Left colon (tissue), 2 donors: ENCODE measurements at places on chromosomes 16 and 17.

GRCh38 chr17:282000-282911, 70.4 kb downstream of the RPH3AL start:
- no peak for DNase-seq

- DNase-seq = no peak
Observed at GRCh38 chr17:18136357-18136756, 27.8 kb downstream of the MYO15A start.

- peak; percentile 52 for DNase-seq
Observed at GRCh38 chr17:81428121-81428515, 32.9 kb downstream of the BAHCC1 start.

DNA sequence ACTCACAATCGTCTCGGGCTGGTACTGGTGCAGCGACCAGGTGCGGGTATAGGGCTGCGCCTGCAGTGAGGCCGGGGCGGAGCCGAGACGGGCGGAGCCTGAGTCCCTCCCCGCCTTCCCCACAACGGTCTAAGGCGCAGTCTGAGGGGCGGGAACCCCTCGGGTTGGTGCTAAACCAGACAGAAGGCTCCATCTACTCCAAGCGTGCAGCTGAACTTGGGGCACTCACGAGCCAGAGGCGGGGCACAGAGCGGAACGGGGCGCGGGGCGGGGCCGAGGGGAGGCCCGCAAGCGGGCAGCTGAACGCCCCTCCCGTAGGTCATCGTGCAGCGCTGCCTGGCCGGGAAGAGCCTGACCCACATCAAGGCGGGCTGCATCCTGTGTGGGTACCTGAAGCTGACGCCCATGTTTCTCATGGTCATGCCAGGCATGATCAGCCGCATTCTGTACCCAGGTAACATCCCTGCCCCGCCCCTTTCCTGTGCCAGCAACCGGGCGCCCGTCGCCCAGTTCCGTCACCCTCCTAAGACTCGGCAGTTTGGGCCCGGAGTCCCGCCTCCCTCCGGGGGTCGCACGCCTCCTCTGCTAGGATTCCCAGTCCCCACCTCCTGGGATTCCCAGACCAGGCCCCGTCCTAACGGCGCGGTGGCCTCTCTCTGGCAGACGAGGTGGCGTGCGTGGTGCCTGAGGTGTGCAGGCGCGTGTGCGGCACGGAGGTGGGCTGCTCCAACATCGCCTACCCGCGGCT, 5.0 kb downstream of the SLC5A2 start:
- DNase-seq = peak; percentile 82

GRCh38 chr16:89315791-89316581, 98.5 kb downstream of the ZNF778 start:
- no peak for DNase-seq

DNA sequence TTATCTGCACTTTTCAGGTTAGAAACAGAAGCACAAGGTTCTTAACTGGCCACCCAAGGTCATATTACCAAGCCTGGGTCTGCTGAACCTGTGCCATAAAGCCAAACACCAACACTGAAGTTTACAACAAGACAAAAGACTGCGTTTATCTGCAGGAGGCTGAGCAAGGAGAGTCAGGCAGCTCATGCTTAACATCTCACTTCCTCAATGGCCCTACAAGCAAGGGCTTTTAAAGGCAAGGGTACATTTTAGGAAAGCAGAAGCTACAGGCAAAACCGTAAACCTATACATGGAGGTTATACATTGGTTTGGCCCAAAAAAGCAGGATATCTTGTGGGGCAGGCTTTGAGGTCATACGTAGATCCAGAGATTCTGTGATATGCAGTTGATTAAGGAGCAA, 91.2 kb downstream of the GNAO1 start:
- DNase-seq = no peak

GRCh38 chr16:52532384-52532783, 14.6 kb downstream of the TOX3 start:
- no peak for DNase-seq

DNA sequence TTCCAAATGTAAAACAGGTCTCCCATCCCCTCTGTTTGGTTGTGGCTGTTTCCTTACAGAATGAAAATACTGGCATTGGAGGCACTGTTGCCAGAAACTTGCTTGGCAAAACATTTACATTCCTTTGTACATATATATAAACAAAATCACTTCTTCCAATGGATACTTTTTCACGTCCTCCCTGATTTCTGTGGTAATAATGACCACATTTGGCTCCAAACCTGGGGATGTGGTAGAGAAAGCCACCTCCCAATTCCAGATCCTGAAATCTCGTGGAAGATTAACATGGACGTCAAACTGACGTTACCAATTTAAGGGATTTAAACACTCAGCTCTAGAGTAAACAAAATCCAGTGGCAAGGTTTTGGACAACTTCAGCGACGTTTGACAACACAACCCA, 370.8 kb upstream of the ZFHX3 start:
- DNase-seq = no peak

GRCh38 chr16:74487634-74488495, 66.6 kb upstream of the CLEC18B start:
- DNase-seq = no peak

DNA sequence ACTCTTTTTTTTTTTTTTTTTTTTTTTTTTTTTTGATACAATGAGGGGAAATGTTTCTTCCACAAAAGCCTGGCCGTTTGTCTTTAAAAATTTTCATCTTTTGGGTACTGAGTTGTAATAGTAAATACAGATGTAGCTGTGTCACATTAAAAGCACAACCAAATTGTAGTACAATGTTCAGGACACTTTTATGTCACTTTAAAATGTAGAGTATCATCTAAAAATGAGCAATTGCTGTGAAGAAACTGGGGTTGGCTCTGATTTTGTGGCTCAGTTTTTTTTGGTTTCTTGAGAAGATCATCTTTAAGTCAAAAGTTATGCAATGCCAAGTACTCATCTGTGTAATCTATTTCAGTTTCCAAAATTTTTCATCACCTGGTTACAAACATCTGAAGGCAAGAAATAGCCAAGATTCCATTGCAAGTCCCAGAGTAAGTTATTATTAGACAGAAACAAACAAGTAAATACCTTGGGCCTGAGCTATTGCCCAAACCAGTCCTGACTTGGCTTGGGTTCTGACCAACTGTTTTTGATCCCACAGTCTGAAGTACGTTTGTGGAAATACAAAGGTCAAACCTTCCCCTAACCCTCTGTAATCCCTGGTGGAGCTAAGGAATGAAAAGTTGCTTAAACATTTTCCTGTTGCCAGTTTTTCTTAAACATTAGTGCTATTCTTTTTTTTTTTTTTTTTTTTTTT, 717.2 kb downstream of the WWOX start:
- DNase-seq = no peak

DNA sequence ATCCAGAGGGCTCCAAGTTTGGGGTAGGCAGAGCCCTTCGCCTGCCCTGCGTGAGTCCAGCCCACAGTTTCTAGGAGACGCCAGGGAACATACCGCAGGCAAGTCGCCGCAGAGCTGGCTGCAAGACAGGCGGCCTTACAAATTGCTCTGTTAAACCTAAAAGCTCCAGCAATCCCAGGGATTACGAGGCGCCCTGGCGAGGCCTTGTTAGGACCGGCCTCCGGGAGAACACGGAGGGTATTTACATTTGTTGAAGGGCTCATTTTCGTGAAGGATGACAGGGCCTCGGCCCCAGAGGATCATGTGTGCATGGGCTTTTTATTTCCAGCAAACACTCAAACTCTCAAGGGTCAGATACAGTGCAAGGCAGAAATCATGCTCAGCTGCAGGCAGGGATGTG, 77.6 kb upstream of the FOXF1 start:
- peak; percentile 81 for DNase-seq

DNA sequence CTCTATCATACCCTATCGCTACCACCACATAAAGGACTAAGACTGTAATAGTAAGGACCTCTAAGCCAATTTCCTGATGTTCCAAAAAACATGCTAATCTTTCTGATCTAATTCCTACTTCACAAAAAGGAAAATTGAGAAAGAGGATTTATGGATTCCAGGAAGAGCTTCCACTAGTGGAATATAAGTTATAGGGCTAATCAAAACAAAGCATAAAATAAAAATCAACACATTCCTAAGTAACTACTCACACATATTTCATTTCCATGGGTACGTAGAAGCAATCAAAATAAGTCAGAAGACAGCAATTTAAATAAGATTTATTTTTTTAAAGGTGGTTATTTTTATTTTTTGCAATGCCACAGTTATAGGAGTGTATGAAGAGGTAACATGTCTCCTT, 12.4 kb downstream of the CCDC43 start:
- DNase-seq = no peak

DNA sequence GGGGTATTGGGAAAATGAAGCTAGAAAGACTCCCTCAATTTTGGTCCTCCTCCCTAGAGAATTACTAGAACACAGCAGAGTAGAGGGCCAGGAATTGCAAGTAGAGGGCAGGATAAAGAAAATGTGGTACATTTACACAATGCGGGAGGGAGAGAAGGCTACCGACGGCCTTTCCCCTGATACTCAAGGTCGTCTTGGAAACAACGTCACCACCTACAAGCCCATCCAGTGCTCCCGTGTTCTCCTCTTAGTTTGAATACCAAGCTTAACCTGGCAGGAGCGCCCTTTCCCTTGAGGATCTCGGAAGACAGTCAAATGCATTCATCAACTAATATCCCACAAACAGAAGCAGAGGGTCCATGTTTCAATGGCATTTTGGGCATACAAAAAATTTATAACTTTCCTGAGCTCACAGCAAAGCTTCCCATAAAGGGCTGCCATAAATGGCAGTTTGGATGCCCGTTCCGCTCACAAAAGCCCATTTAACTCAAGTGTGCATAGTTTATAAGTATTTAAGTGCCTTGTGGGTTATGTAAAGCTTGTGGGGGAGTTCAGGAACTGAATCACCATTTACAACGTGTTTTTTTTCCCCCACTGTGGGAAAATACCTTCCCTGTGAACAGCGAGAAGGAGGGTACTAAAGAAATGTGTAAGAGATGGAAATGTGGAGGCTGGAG, 414.6 kb downstream of the SLC39A11 start:
- no peak for DNase-seq

GRCh38 chr16:84703681-84704080, 3.9 kb downstream of the USP10 start:
- no peak for DNase-seq

- DNase-seq = no peak
Observed at GRCh38 chr17:63246344-63246743, 199.8 kb downstream of the CYB561 start.

DNA sequence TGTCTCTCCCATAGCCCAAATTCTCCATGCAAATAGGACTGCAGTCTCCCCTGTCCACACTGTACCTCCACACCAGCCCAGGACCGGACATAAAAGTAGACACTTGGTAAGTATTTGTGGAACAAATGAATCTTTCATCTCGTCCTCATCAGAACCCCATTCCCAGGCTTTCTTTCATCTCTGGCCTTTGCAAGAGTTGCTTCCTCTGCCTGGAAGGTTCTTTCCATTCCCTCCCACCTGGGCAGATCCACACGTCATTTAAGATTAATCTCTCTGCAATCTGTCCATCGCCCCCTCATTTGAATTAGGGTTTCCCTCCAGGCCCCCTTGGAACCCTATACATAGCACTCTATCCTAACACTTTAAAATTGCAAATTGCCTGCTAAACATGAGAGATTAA, 3.9 kb upstream of the NXPH3 start:
- DNase-seq = no peak

DNA sequence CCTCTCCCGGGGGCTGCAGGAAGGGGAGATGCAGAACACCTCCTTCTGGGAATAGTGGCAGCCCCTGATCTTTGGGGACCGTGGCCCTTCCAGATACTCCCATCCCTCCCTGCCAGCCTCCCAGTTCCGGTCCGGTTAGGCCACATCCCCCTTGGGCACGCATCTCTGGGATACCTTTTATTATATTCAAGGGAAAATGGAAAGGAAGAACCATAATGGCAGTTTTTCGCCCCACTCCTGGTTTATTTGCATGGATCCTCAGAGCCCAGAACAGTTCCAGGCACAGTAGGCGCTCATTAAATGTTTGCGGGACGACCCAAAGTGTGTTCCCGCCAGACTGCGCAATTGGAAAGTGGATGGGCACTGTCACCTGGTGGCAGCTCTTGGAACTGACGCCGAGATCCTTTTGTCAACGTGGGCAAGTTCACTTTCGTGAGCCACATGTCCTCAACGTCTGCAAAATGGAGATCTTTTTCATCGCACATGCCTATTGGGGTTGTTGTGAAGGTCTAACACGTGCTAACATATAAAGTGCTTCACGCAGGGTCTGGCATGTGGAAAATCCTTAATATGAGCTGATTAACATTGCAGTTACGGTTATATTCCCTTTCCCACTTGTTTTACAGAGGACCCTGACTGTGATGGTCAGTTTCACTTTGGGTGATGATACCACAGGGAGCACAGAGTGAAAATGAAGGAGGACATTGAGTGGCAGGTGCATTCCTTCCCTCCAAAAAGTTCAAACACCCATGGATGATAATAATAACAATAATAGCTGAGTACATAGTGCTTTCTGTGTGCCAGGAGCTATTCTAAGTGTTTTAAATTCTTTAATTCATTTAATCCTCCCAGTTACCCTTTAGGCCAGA, 1.7 kb upstream of the GPRC5B start:
- peak; percentile 51 for DNase-seq

DNA sequence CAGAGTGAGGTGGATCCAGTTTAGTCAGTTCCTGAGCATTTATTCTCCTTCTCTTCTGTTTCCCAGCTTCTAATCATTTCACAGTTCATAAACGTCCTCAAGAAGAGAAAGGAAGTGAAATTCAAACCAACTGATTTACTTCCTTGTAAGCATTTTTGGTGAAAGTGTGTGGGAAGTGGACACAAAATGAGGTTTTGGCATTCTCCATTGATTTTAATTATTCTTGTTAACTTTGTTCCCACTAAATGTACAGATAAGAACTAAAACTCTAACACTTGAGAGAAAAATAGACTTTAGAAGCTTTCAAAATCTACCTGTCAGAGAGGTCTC, 42.7 kb upstream of the CORO6 start:
- DNase-seq = no peak

GRCh38 chr17:80409626-80410025, 5.3 kb upstream of the ENDOV start:
- DNase-seq = no peak

GRCh38 chr17:81553018-81553615, 964 bp upstream of the FAAP100 start:
- peak; percentile 86 for DNase-seq

DNA sequence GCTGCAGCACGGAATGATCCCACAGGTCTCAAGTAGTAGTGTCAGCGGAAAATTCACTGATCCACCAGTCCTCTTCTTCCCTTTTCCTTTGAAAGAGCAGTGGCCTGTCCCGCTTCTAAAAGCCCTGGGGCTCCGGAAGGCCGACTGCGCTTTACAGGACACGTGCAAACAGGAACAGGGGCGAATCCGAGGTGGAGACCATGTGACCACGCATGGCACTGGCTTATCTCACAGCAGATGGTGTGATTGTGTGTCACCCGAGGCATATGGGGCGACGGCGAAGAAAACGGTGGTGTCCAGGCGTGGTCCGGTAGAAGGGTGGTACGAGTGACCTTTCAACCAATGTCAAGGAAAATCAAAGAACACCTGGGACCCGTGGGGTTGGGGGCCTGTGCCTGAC, 12.0 kb upstream of the KCNJ18 start:
- DNase-seq = no peak

DNA sequence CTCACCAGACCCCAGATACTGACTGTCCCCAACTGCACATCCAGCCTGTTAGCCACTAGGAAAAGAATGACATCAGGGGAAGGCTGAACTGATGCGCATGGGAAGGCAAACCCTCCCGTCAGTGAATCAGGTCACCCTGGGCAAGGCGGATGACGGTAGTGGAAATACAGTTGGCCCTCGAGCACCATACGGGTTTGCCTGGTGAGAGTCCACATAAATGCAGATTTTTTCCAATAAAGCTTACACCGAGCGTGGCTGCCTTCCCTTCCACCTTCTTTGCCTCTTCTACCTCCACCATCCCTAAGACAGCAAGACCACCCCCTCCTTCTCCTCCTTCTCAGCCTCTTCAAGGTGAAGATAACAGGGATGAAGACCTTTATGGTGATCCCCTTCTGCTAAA, 236.1 kb upstream of the TNRC6C start:
- no peak for DNase-seq
